ENCODE measurements at places on chromosomes 3 and 15. TPM values are rescaled to one million over a fixed set of nuclear protein-coding genes. Genes with fewer than 3 reads are reported as not detected.

GRCh38 chr3:86830566-86830965 is 160.4 kb downstream of the VGLL3 start:
- no peak for DNase-seq

DNA sequence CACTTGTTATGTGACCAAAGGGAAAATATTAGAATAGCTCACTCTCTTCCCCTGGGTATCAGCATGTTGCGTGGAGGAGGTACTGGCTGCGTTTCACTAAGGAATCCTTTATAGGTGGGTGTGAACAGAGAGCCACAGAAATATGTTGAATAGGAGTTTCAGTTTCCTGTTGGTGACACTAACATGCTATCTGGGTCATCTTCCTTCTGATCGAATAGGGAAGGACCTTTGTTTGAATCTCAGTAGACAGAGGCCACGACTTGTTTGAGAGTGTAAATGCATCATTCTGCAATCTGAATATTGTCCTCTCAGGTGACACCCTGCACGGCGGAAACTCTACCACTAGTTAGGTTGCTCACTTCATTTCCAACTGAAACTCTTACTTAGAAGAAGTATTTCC is 157.9 kb upstream of the SLC2A2 start:
- DNase-seq: no peak

- no peak for DNase-seq
These were observed 42.3 kb downstream of the RAB8B start for GRCh38 chr15:63231706-63232105.

SENP2 gene
- total RNA-seq: 30.1 TPM

DNA sequence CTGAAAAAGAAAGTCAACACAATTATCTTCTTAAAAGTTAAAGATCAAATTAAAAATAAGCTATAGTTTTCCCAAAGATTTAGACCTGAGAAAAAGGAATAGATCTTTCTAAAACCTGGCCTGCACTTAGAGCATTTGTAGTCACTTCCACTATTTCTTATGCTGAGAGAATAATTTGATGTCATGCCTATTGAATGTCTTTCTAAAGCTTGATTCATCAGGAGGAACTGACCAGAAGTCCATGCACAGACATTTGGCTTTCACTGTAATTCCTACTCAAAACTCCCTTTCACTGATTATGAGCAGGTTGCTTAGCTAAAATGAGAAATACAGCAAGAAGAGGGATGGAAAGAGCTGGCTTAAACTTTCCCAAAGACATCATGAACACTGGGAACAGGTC is 4.3 kb downstream of the GREM1 start:
- no peak for DNase-seq

SIN3A gene
- total RNA-seq: 40.0 TPM

BTLA gene
- total RNA-seq: not detected

RPL29 gene
- 645 TPM for total RNA-seq

SH2D7 gene
- not detected for total RNA-seq

DNA sequence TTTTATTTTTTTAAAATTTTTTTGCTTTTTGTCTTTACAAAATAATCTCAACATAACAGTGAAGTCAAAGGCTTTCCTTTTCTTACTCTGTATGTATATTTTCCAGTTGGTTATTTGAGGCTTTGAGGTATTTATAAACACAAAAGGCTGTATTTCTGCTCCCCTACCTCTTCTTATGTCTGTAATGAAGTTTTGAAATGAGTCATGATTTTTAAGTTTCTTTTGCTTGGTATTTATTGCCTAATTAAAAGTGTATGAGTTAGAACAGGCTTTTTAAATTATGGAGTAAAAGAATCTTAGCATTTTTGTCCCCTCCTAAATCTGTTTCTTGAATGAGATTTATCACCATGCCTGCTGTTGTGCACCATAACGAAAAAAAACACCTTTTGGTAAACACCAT is 66.0 kb downstream of the DCUN1D1 start:
- no peak for DNase-seq

CYP19A1 gene
- total RNA-seq: 1.3 TPM

DNA sequence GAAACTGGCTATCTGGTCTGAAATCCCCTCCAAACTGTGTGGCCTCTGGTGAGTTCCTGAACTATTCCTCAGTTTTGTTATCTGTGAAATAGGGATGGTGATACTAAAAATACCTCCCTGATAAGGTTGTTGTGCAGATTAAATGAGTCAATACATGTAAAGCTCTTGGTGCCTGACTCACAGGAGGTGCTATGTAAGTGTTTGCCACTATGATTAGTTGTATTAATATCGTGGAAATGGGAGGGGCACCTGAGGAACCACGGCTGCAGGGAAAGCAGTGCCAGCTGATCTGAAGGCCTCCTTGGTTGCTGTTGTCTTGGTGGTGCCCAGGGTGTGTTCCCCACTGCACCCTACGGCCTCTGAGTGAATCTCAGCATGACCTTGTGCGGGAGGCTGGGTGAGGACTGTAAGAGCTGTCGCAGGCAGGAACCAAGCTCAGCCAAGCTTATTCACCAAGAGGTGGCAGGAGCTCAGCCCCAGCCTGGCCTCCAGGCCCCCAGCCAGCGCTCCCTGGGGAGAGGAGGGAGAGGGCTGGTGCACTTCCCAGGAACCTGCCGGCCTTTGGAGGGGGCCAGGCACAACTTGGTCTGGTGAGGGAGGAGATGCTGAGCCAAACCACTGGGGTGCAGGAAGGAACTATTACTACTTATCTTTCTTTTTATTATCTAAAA is 44.8 kb upstream of the CCDC174 start:
- no peak for DNase-seq

DNA sequence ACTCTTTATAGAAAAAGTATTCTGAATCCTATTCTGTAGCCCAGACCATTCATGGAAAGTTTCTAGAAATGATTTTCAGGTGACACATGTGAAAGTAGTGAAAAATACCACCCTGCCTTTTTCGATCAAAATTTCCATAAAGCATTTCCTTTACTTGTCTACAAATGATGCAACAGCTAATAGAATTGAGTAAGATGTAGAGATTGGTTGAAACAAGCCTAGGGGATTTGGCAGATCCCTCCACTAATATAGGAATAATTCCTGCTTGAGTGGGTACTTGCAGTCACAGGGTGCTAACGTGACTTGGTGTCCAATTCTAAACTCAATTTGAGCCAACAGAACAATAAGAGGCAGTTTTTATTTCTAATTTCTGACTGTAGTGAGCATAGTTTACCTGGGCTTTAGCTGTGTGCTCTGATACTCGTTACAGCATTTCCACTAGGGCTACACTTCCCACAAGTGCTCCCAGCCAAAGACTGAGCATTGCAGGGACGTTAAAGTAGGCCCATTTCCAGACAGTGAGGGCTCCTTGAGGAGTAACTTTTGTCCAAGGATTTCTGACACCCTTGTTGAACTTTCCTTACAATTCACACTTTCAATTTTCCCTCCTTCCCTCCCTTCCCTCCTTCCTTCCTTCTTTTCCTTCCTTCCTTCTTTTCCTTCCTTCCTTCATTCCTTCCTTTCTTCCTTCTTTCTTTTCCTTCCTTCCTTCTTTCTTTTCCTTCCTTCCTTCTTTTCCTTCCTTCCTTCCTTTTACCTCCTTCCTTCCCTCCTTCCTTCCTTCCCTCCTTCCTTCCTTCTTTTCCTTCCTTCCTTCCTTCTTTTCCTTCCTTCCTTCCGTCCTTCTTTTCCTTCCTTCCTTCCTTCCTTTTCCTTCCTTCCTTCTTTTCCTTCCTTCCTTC is 53.9 kb upstream of the TP63 start:
- DNase-seq: no peak

GRCh38 chr3:128232376-128233178 is 79.3 kb downstream of the EEFSEC start:
- no peak for DNase-seq

HESX1 gene
- total RNA-seq: not detected

TMF1 gene
- total RNA-seq: 23.3 TPM

COL6A5 gene
- total RNA-seq: not detected

- peak; percentile 94 for DNase-seq
These were observed 1.9 kb upstream of the NLGN1 start for GRCh38 chr3:173395412-173396181.

DNA sequence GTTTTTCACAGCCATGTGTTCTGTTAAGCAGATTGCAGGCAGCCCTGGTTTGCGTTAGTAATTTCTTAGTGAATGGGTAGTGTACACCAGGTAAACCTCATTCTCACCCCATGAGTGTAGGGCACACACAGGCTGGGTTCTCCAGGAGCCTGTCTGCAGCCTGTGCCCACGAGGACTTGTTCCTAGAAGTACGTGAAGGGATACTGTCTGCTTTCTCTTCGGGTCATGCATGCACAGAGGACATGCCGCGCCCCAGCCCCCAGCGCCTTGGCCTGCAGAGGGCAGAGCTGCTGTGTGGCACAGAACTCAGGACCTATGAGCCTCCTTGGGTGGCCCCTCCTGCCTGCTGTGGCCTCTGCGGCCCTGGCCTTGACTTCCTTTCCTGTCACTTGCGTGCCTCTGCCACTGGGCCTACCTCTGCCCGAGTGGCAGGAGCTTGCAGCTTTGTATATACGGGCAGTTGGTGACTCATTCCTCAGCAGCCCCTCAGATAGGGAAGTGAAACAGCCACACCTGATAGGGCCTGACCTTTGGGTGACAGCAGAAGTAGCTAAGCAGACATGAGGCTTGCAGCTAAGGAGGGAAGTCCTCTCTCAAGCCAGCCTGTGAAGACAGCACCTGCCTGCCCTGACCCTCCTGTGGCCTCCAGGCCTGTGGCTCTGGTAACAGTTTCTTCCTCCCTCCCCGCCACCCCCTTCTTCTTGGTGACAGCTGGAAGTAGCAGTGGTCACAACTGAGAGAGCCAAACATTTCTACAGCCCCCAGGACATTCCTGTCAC is 19.5 kb downstream of the PPCDC start:
- peak; percentile 94 for DNase-seq

- DNase-seq: no peak
These were observed 83.2 kb downstream of the GADL1 start for GRCh38 chr3:30811151-30811795.

DNA sequence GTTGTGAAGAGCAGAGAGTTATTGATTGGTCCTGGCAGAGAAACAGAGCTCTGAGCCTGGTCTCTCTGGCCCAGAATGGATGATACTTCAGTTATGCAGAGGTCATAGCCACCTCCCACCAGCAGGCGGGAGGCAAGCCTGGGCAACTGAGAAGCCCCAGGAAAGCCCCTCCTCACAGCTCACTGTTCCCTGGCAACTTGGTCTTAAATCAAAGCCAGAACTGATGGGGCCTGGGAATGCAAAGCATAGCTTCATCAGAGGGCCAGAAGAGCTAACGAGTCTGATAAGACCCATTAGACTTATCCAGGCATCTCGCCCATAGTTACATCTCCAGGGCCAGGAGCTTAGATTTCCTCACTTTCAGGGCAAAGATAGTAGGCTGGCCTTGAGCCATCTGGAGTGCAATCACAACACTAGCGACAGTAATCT is 5.5 kb upstream of the COLQ start:
- peak; percentile 77 for DNase-seq

PTPRG gene
- 35.8 TPM for total RNA-seq

DNA sequence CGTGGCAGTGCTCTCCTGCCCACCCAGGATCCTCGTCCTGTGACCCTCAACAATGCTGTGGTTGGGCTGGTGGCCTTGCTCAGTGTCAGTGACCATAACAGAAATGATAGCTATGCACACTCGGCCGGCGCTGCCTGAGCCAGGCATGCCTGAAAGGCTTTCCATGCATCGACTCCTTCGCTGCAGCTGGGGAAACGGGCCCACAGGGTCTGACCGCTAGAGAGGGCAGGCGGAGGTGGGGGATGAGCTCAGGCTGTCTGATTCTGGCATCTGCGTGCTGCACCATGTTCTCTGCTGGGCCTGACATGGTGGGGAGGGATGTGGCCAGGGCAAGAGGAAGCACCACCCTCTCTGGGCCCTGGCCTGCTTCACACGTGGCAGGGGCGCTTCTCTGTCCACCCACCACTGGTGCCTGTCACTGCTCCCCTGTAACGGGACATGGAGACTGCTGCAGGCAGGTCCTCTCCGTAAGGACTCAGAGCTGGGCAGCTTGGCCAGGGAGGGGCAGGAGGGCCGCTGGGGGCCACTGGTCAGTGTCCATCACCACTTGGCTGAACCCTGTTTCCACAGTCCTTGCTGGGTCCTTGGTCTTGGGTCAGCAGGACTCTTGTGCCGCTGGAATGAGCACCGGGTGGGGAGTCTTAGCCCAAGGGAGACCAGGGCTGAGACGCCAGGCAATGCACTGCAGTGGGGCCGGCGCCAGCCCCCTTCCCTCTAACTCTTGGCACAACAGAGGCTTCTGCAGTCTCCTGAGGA is 64.1 kb upstream of the RPL32 start:
- peak; percentile 48 for DNase-seq

NR2F2 gene
- 56.9 TPM for total RNA-seq

GPR171 gene
- total RNA-seq: 0.39 TPM

DNA sequence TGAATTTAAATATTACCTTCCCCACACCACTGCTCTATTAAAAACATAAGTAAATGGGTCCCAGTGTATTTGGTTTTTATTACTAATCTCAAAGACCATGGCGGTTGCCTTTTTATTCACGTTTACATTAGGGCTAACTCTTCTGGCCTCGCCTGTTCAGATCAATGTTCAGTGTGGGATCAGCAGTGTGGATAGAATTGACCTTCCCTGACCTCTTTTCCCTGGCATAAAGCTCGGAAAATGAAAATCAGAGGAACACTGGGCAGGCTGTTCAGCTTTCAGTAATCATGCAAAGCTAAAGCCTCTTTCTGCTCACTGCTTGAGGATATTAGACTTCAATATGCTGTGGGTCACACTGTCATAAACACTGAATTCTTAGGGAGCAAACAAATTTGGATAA is 422.6 kb upstream of the ONECUT1 start:
- no peak for DNase-seq

DNA sequence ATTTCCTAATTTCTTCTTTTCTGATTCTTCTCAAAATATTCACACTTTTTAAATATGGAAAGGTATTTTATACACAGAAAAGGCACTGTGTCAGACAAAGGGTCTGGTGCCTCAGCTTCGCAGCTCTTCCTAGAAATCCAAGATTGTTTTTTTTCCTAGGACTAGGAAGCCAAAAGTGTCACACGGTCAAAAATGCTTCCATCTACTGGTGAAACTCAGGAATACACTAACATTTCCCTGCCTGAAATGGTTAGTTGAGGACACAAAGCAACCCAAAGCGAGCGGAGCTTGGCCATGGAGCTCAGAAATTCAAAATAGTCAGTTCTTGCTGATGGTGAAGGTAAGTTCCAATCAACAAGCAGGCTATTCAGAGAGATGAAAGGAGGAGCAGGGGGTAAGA is 426.5 kb upstream of the RASGRP1 start:
- DNase-seq: no peak

GRCh38 chr15:91793771-91794170 is 59.7 kb upstream of the SLCO3A1 start:
- no peak for DNase-seq

GRCh38 chr15:38857814-38858213 is 293.2 kb upstream of the RASGRP1 start:
- no peak for DNase-seq

DNA sequence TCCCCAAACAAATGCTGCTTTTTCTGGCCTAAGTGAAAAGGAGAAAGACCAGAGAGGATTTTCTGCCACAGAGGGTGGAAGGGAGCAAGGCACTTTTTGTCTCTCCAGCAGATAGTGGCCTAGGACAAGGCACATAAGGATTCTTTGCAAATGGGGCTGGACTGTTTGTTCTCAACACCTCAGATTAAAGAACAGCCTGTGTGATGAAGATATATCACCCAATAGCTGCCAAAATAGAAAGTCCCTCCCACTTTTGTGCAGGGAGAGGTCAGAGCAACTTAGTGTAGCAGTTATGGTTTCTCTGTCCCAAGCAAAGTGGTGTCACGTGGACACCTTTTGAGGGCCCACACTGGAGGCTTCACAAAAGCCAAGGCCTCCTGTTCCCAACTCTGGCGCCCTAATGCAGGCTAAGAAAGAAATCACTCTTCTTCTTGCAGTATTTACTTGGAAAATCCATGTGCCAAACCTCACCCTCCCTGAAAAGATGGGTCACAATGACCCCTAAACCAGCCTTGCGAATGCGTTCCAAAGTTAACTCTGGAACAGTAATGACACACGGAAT is 84.9 kb downstream of the LRIG1 start:
- DNase-seq: no peak
